NCI-H446 (cell line): ENCODE measurements at places on chromosomes 3 and 15.

- no peak for DNase-seq
Measured at GRCh38 chr3:17941766-17942165, 199.3 kb upstream of the TBC1D5 start.

GRCh38 chr3:66195347-66195783 is 25.4 kb upstream of the SLC25A26 start:
- peak; percentile 65 for DNase-seq

DNA sequence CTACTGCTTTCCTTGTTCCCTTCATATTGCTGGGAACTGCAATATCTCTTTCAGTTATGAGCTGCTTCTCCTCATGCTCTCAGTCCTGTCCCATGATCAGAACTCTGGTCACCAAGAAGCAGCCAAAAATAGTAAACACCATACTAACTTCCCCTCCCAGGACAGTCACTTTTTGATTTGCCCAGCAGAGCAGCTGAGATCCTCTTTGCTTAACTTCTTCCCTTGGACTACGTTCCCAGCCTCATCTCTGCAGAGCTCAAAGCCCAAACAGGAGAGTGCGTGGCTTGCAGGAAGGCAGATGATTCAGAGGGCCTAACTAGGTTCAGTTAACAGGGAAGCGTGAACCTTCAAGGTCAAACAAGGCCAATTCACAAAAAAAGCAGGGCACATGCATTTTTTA is 153.2 kb downstream of the CTNNB1 start:
- no peak for DNase-seq

DNA sequence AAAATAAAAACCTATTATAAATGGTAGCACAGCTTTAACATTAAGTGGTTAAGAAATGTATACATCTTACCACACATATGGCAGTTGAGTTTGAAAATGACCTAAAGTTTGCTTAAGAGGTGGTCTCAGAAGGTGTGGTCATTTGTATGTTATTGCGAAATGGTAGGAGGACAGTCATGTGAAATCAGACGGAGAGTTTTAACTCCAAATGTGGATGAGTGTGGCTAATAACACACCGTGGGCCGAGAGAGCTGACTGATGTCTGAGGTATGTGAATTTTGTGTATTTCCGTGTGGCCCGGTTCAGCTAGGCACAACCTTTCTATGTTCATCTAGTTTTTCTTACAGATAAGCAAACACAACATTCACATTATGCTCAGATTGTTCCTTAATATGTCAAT is 71.9 kb downstream of the ARNT2 start:
- DNase-seq: no peak

DNA sequence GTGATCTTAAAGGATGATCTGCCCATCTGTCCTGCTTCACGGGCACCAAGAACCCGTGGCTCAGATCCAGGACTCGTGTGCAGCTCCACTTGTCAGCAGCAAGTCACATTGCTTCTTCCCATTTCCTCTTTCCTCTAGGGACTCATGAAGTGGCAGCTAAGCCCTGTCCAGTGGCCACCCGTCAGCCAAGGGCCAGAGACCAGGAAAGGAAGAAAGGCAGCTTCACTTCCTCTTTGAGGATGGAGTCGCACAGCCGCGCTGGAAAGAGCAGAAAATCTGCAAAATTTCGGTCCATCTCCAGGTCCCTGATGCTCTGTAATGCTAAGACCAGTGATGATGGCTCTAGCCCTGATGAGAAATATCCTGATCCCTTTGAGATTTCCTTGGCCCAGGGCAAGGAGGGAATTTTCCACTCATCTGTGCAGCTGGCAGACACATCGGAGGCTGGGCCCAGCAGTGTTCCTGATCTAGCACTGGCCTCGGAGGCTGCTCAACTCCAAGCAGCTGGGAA is 28.5 kb downstream of the IL16 start:
- DNase-seq: peak; percentile 60
